ENCODE measurements at places on chromosomes 13 and 19. TPM values are rescaled to one million over a fixed set of nuclear protein-coding genes. Genes with fewer than 3 reads are reported as not detected.

DNA sequence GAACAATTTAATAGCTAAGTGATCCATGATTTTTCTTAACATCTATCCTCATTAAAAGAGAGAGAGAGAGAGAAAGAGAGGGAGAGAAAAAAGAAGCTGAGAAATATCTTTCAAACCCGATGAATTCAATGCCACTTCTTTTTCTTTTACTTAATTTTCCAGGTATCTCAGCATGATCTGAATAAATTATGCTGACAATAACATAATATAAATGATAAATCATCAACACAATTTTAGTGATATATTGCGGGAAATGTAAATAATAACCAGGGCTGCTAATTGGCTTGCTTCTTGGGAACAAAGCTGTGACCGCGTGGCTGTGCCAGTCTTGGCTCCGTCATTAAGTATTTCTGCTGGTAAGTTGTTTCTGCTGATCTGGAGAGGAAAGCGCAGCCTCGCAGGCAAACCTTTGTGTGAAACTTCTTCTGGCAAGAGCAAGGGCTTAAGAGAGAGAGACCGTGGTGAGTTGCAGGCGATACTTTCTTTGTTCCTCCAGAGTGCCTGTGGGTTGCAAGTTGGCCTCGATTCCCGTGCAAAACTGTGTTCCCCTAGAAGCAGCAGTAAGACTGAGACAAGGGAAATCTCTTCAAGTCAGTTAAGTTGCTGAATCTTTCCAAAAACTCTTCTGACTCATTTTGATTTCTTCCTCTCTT is 489.1 kb upstream of the TSHZ3 start:
- H3K27ac ChIP-seq: no peak overlapping the region
- H3K27me3 ChIP-seq: no peaks in the 10 kb centered on the region
- no peaks in the 10 kb centered on the region for H3K4me1 ChIP-seq
- no peak overlapping the region for H3K4me3 ChIP-seq

GRCh38 chr19:40633207-40633606 is 32.0 kb downstream of the LTBP4 start:
- H3K4me3 ChIP-seq: no peak overlapping the region
- no peak overlapping the region for H3K27ac ChIP-seq
- H3K27me3 ChIP-seq: no peaks in the 10 kb centered on the region
- peaks cover 26% of the 10 kb centered on the region for H3K4me1 ChIP-seq
- peaks cover 7% of the 10 kb centered on the region for H3K36me3 ChIP-seq

Gene CFD
- 17.9 TPM for total RNA-seq

Gene LRFN3
- 23.3 TPM for total RNA-seq

Gene PRR19
- 0.24 TPM for total RNA-seq

DNA sequence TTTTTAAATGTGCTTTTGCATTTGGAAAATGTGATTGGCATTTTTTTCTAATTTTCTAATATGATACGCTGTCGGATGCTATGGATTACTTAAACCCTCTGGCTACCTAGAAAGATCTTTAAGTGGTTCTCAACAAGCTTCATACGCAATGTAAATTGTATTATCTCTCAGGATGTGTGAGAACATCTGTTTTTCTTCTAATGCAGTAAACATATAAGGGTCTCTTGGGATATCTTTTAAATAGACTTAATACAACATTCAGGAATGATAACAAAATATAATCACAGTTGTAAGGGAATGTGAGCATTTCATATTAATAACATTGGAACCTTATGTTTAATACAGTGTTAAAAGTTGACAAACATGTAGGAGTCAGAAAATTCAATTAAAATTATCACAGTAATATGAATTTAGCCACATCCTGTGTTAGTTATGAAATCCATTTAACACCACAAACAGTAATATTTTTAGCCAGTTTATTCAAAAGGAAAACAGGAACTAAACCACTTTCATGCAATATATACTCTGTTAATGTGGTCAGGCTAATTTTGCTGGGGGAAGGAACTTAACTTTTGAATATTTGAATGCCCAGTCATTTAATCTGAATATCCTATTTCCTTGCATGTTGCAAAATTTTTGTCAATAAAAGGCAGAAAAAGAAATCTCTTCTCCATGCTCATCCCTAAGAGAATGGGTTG is 15.0 kb upstream of the ALOX5AP start:
- H3K4me1 ChIP-seq: peaks cover 19% of the 10 kb centered on the region
- no peak for DNase-seq
- peak overlapping the region; percentile 4 for H3K27ac ChIP-seq
- H3K27me3 ChIP-seq: no peaks in the 10 kb centered on the region

GRCh38 chr19:5713228-5713627 is 6.7 kb downstream of the LONP1 start:
- H3K27me3 ChIP-seq: no peaks in the 10 kb centered on the region
- no peak overlapping the region for H3K27ac ChIP-seq
- H3K4me3 ChIP-seq: no peak overlapping the region
- DNase-seq: no peak

Gene ZNF723
- not detected for total RNA-seq

Gene ACP5
- 0.45 TPM for total RNA-seq

GRCh38 chr19:49327878-49328544 is 3.0 kb upstream of the SLC6A16 start:
- H3K4me3 ChIP-seq: no peak overlapping the region
- H3K27me3 ChIP-seq: no peaks in the 10 kb centered on the region
- no peak for DNase-seq
- H3K36me3 ChIP-seq: peaks cover 15% of the 10 kb centered on the region
- no peak overlapping the region for H3K27ac ChIP-seq

Gene FCER2
- total RNA-seq: not detected

DNA sequence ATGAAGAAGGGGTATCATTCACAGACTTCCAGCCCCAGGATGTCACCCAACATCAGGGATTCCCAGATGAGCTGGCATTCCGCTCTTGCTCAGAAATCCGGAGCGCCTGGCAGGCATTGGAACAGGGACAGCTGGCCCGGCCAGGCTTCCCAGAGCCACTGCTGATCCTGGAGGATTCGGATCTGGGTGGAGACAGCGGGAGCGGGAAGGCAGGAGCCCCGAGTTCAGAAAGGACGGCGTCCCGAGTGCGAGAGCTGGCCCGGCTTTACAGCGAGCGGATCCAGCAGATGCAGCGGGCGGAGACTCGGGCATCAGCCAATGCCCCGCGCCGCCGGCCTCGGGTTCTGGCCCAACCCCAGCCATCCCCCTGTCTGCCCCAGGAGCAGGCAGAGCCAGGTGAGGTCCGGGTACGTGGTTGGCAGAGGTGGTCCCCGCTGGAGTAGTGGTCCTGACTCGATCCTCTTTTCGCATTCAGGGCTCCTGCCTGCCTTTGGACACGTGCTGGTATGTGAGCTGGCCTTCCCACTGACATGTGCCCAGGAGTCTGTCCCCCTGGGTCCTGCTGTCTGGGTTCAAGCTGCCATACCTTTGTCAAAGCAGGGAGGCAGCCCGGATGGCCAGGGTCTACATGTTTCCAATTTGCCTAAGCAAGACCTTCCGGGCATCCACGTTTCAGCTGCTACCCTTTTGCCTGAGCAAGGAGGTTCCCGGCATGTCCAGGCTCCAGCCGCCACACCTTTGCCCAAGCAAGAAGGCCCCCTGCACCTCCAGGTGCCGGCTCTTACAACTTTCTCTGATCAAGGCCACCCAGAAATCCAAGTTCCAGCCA is 11.0 kb downstream of the PLEKHG2 start:
- no peak overlapping the region for H3K4me3 ChIP-seq
- H3K27ac ChIP-seq: no peak overlapping the region
- no peak for DNase-seq
- H3K27me3 ChIP-seq: no peaks in the 10 kb centered on the region

DNA sequence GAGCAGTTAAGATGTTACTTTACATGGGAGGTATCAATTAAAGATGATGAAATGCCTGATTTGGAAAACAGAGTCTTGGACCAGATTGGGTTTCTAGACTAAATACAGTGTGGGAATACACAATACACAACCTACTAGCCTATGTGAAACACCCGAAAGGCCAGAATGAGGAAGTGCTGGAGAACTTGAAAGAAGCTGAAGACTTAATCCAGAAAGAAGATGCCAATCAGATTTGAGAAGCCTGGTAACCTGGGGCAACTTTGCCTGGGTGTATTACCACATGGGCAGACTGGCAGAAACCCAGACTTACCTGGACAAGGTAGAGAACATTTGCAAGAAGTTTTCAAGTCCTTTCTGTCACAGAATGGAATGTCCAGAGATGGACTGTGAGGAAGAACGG is 43.2 kb downstream of the N4BP2L1 start:
- no peaks in the 10 kb centered on the region for H3K4me1 ChIP-seq
- no peaks in the 10 kb centered on the region for H3K27me3 ChIP-seq
- DNase-seq: no peak
- no peak overlapping the region for H3K27ac ChIP-seq

- H3K4me1 ChIP-seq: peaks cover 17% of the 10 kb centered on the region
- no peak overlapping the region for H3K27ac ChIP-seq
- peaks cover 3% of the 10 kb centered on the region for H3K36me3 ChIP-seq
- H3K27me3 ChIP-seq: peaks cover 22% of the 10 kb centered on the region
- DNase-seq: no peak
- H3K4me3 ChIP-seq: no peak overlapping the region
These were observed 72.8 kb upstream of the SPATA13 start for GRCh38 chr13:24087605-24088225.

GRCh38 chr19:48635263-48635965 is 1.8 kb downstream of the DBP start:
- H3K27ac ChIP-seq: peak overlapping the region; percentile 86
- no peaks in the 10 kb centered on the region for H3K36me3 ChIP-seq
- peak overlapping the region; percentile 70 for H3K4me3 ChIP-seq
- DNase-seq: no peak
- H3K27me3 ChIP-seq: no peaks in the 10 kb centered on the region

Gene PEAK3
- total RNA-seq: 0.38 TPM

- H3K4me1 ChIP-seq: peaks cover 9% of the 10 kb centered on the region
- H3K27ac ChIP-seq: peak overlapping the region; percentile 22
- H3K27me3 ChIP-seq: no peaks in the 10 kb centered on the region
- peaks cover 32% of the 10 kb centered on the region for H3K36me3 ChIP-seq
These were observed 18.9 kb downstream of the VASP start for GRCh38 chr19:45526143-45526542.

DNA sequence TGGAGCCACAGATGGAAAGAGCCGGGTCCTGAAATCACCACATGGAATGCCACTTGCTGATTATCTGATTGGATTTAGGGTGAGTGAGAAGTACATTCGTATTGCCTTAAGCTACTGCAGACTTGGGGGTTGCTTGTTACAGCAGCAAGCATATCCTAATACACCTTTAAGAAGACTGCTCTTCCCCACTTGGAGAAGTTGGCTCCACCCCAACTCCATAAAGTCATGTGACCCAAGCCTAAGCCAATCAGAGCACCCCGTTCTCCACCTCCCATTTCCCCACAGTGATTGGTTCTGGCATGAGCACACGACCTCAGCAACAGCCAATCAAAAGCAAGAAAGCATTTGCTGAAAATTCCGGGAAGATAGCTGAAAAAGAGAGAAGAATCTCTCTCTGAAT is 23.1 kb downstream of the CACNA1A start:
- no peak overlapping the region for H3K4me3 ChIP-seq
- H3K27ac ChIP-seq: no peak overlapping the region
- DNase-seq: no peak
- no peaks in the 10 kb centered on the region for H3K36me3 ChIP-seq
- no peaks in the 10 kb centered on the region for H3K4me1 ChIP-seq

Gene BRCA2
- total RNA-seq: 4.4 TPM

- H3K4me3 ChIP-seq: no peak overlapping the region
- H3K36me3 ChIP-seq: peaks cover 20% of the 10 kb centered on the region
- no peaks in the 10 kb centered on the region for H3K4me1 ChIP-seq
- no peaks in the 10 kb centered on the region for H3K27me3 ChIP-seq
- no peak for DNase-seq
These were observed 28.4 kb downstream of the TGDS start for GRCh38 chr13:94567581-94567980.

- no peaks in the 10 kb centered on the region for H3K4me1 ChIP-seq
- no peak for DNase-seq
- peaks cover 21% of the 10 kb centered on the region for H3K36me3 ChIP-seq
- no peak overlapping the region for H3K4me3 ChIP-seq
- H3K27me3 ChIP-seq: no peaks in the 10 kb centered on the region
These were observed 26.0 kb downstream of the GPALPP1 start for GRCh38 chr13:45015300-45015699.

DNA sequence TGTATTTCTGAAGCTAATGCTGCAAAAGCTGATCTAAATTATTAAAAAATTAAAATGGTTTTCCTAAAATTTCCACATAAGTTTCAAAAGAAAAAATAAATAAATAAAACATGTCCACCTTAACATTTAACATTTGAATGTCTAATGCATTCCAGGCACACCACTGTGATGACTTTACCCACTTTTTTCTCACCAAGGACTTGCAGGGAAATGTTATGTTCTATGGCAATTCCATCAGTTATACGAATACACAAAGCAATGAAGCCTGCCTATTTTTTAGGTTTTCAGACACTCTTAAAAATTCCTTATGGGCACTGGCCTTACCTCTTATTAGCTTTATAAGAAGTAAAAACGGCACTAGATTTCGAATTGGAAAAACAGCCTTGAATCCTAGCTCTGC is 10.2 kb downstream of the TSC22D1 start:
- H3K27me3 ChIP-seq: no peaks in the 10 kb centered on the region
- H3K4me1 ChIP-seq: peaks cover 73% of the 10 kb centered on the region
- H3K27ac ChIP-seq: no peak overlapping the region
- no peak for DNase-seq
- H3K36me3 ChIP-seq: peaks cover 20% of the 10 kb centered on the region
- H3K4me3 ChIP-seq: no peak overlapping the region

DNA sequence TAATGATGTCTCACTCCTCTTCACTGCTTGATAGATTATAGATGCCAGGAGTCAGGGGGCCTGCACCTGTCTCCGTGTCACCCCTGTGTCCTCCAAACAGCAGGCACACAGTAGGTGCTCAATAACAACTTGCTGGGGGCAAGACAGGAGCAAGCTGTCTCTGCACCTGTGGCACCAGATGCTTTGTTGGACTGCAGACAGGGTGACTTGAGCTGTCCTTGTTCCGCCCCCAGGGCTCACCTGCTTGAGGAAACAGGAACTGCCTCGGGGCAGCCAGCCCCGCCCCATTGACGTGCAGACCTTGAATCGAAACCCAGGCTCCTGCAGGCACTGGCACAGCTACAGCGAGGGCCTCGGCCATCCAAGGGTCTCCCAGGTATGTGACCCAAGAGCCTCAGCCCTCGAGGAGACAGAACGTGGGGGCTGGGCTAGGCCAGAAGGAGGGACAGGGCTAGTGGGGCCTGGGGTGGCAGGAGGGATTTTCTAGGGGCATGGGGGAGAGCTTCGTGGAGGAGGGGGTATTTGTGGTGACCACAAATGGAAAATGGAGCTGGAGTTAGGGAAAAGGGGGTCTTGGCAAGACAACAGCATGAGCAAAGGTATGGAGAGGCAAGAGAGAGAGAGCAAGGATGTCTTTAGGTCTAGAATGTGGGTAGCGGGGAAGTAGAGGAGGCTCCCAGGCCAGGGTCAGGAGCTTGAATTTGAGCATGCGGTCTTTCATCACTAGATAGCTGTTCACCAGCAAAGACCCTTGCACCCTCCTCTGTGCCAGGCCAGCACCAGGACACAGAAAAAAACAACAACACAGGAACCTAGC is at the start of gene HSH2D:
Gene HSH2D (plus strand): TSS at position 287 of the 817 bp plus-strand sequence. CDS start 5,066 bp downstream, outside the sequence.
- H3K27me3 ChIP-seq: peaks cover 5% of the 10 kb centered on the region
- no peaks in the 10 kb centered on the region for H3K36me3 ChIP-seq
- no peak within 1 kb of the TSS for H3K4me3 ChIP-seq
- no peak for DNase-seq

- H3K4me1 ChIP-seq: no peaks in the 10 kb centered on the region
- H3K27me3 ChIP-seq: no peaks in the 10 kb centered on the region
- H3K36me3 ChIP-seq: no peaks in the 10 kb centered on the region
- H3K27ac ChIP-seq: no peak overlapping the region
- no peak overlapping the region for H3K4me3 ChIP-seq
These were observed 65.8 kb downstream of the MRPL57 start for GRCh38 chr13:21242236-21242635.

Measured in chondrocyte (in vitro differentiated cells).